ENCODE measurements at places on chromosomes 5 and 9. TPM values are rescaled to one million over a fixed set of nuclear protein-coding genes. Genes with fewer than 3 reads are reported as not detected.

RNF180 gene
- 0.69 TPM for total RNA-seq

TYRP1 gene
- total RNA-seq = not detected

SPINK1 gene
- total RNA-seq = 2.8 TPM

- DNase-seq = no peak
Measured at GRCh38 chr5:175741556-175741955, 83.7 kb downstream of the HRH2 start.

DNA sequence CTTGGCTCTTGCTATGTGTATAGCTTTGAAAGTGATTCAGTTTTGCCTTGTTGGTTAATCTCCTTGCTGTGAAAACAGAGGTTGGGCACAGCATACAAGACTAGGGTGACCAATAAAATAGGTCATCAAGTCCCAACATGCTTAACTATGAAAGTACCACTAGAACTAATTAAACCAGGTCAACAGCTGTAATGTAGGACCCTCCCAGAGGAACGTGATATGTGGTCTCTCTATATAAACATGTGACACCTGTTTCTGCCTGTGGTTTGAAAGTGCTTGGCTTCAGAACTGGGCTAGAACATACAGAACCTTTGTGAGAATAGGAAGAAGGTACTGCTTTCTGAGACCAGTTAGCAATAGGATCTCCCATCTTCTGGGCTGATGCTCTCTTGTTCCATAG is 297.1 kb downstream of the FBXL7 start:
- DNase-seq = no peak

DNA sequence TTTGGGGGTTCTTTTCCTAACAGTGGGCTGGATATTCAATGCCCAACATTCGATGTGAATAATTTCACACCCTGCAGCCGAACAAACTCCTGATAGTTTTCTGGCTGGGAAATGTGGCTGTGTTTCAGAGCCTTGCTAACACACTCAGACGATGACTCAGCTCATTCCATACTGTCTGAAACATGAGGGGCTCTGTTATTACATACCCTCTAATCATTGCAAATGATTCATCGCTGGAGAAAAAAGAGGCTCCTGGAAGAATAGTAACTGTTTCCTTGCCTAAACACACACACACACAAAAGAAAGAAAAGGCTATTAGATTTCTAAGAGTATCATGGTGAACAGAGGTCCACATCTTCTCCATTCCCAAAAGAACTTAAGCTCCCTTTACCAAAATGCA is 75.8 kb downstream of the OXCT1 start:
- DNase-seq = no peak

- no peak for DNase-seq
Measured at GRCh38 chr9:109232449-109233237, 65.6 kb upstream of the FRRS1L start.

DNA sequence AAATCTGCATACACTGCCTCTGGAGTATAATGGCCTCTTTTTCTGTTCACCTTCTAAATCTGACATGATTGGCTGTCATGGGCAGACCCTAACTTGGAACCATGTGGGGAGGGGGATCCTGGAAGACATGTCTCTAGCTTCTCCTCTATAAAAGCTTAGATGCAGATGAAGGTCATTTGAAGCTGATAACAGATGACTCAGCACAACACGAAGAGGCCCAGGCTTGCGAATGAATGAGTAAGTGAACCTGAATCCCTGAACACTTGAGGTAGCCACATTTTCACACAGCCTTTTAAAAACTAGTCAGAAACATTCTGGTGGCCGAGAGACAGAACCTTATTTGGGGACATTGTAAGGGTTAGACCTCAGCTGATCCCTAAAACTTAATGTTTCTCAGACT is 282.6 kb downstream of the ELAVL2 start:
- no peak for DNase-seq

DNA sequence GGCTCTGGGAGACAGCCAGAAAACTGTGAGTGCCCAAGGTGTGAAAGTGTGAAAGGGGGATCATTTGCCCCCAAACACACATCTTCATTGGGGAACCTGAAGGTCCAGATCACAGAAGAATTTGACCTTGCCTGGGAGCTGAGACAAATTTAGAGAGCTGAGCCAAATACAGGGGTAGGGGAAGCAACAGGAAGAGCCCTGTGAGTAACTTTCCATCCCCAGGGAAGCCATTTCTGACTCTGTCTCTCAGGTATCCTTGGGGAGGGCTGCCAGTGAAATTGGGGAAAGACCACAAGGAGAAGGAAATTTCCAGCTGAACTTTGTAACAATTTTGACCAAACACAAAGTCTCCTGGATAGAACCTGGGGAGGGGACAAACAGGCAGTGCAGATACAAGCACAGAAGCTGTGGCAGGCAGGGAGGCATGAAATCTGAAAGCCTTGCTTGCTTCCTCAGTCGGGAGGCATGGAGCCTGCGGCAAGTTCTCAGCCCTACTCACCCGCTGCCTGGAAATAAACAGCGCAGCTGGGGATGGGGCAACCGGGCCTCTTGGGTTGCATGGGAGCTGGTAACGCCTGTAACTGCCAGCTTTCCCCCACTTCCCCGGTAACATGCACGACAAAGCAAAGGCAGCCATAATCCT is 31.5 kb upstream of the ZCCHC9 start:
- no peak for DNase-seq

GRCh38 chr9:21141427-21141882 is at the start of gene IFNW1:
IFNW1 (minus strand) TSS chr9:21141832; CDS start chr9:21141570, 262 bp downstream.
- no peak for DNase-seq

DNA sequence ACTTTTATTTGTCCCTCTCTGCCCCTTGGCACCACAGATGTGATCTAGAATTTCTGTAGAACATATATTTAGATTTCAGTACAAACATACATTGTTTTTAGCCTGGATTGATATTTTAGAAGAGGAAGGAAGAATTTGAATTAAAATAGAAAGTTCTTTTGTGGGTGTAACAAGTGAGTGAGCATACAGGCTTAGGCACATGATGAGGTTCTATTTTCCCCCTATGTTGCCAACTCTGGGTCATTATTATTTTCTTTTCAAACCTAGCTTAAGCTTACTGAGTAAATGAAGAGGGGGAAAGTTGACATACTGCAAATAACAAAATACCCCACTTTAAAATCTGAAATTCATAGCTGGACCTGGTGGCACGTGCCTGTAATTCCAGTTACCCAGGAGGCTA is 102.9 kb downstream of the GCNT1 start:
- DNase-seq = no peak

DNA sequence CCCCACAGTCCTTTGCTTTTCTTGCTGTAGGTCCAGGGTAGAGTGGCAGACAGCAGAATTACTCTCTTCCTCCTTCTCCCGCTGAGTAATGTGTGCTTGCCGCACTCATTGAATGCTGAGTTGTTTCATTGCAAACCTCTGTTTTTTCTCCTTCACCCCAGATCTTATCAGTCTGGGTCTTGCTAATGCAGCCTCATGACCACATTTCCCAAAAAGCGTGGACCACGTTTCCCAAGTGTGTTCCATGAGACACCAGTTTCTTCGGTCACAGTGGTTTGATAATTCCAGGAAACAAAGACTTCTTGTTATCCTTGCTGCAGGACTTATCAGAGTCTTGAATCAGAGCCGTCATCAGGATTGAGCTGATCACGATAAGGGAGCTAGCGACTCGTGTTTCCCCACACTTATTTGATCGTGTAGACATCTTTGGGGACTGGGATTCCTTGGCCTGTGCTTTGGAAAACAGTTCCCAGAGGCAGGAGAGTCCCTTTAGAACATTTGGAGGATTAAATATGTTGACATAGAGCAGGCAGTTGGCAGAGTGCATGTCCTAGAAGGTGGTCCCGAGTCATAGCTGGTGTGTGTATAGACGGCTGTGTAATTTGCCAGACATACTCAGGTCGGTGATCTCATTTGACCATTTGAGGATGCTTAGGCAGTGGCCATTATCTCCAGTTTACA is 4.4 kb downstream of the LRRC8A start:
- no peak for DNase-seq

- DNase-seq = no peak
Measured at GRCh38 chr5:25358919-25359318, 714.1 kb upstream of the CDH10 start.

- no peak for DNase-seq
Measured at GRCh38 chr5:105503950-105504349, 1941.4 kb upstream of the NUDT12 start.

GRCh38 chr9:950139-950538 is 26.3 kb upstream of the DMRT3 start:
- no peak for DNase-seq

DNA sequence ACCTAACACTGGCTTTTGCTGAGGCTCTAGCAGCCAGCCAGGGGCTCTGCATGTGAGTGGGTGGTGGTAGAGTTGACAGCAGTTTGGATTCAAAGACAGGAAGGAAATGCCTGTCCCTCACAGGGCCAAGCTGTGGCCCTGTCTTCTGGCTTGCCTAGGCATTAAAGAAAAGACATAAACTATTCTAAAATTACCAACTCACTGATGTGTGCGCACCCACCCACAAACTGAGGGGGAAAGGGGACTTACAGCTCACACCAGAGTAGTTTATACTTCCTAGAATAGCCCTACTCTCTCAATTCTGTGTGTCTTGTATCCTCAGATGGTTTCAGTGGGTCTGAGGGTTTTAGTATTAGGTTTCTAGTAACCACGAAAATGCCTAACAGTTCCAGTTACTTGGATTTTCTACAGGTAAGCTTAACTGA is 18.3 kb upstream of the IL13 start:
- peak; percentile 82 for DNase-seq

DNA sequence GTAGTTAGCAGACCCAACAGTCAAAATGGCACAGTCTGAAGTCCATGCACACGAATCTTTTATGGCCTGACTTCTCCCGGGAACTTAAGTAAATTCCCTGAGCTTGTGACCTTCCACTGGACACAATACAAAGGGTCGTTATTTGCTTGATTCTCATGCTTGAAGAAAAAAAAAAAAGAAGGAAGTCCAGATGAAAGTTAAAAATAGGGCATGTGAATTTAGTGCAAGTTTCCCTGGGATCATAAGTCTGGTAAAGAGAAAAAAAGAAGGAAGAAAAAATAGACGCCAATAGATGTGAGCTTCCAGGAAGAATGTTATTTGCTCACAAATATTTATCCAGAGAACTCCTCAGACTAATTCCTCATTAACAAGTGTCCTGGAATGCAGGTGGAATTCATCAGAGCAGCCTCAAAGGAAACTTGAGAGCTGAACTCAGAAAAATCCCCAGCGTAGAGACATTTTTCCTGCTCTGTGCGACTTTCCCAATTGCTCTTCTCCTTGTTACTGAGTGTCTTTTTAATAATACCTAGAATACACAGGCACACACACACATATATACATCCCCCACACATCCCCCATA is 616.3 kb downstream of the EBF1 start:
- no peak for DNase-seq

DNA sequence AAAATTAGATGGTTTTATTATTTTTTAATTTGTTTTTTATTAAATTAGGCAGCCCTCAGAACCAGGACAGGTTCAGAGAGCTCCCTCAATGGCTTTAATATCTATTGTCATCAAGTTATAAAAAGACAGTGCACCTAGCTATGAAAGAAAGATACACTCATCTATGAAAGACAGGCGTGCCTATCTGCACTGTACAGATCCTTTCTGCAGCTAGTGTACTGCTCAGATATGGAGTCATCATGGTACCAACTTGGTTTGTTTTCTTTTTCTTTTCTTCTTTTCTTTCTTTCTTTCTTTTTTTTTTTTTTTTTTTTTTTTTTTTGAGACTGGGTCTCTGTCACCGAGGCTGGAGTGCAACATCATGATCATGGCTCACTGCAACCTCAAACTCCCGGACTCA is 54.8 kb upstream of the GPBP1 start:
- DNase-seq = no peak

- DNase-seq = no peak
Measured at GRCh38 chr5:91244380-91245073, 138.6 kb downstream of the ARRDC3 start.

DNA sequence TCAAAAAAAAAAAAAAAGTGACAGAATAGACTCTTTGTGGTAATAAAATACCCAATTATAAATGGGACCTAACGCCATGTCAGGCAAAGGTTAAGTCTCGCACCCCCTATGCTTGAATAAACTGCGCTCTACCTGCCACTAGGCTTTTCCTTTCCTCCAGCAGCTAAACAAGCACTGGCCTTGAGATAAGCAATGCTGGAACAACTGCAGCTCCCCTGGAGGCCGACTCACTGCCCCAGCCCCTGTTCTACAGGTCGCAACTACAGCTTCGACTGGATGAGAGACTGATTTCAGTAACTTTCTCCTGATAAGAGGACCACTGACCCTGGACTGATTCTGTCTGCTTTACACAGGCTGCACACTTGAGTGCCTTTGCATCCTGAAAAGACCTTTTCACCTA is 210.2 kb downstream of the HSPA4 start:
- DNase-seq = no peak

DNA sequence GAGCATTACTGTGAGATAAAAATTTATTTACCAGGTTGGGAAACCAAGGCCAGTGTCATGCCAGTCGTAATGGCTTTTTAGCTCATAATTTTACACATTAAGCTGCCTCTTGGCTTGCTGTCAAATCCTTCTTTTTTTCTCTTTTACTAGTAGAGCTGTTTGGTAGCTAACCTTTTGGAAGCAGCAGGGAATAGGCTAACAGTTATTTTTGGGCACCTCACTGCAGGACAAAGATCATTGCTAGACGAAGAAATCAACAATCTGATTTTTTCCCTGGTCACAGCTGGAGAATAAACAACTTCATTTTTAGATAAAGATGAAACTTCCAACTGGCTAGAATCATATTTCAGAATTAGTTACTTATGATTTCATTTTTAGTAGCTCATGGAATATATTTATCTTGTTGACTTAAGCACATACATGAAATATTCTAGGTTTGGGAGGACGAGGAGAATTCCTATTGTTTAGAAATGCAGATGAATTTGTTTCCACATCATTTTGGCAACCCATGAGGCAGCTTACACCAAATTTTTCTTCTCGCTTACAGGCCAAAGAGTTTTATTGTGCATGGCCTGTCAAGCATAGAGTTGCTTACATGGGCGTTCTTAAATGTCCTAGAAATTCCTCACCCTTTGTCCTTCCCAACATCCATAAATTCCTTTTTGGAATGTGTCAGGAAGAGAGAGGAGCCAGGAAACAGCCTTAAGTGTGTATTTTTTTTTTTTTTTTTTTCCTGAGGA is 19.6 kb downstream of the TNC start:
- DNase-seq = no peak

DNA sequence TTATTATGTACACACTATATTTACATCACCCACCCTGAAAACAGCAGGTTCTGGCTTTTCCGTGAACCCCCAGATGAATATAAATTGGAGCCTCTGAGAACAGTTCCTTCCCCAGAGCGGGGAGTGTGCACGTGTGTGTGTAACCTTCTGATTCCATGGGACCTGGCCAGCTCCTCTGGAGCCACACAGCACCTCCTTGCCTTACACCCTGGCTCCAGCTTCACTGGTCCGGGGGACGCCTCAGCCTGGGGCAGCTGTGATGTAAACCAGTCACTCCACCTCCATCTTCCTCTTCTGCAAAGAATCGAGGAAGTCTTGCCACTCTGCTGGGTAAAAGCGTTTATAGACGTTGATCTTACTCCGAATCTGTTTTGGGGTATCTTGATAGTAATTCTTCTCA is 4.4 kb downstream of the NOP16 start:
- no peak for DNase-seq

DNA sequence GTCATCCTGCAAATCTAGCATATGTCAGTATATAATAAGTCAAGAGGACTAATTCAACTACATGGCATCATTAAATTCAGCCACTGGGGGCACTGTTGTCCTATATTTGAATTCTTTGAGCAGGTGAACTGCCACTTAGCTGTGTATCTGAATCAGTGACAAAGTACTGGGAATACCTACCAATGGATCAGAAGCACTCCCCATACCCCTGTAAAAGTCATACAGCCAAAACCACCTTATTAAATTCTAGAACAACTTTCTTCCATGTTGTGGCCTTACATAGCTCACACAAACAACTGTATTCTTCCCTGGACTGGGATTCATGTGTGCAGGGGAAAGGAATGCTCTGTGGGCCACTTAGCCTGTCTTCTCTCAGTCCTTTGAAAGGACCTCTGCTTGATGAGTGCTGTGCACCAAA is 57.4 kb upstream of the PLPP6 start:
- peak; percentile 50 for DNase-seq
